ENCODE measurements at places on chromosomes 13 and 19.

- no peak for DNase-seq
Measured at GRCh38 chr19:45643927-45644771, 5.0 kb upstream of the EML2 start.

DNA sequence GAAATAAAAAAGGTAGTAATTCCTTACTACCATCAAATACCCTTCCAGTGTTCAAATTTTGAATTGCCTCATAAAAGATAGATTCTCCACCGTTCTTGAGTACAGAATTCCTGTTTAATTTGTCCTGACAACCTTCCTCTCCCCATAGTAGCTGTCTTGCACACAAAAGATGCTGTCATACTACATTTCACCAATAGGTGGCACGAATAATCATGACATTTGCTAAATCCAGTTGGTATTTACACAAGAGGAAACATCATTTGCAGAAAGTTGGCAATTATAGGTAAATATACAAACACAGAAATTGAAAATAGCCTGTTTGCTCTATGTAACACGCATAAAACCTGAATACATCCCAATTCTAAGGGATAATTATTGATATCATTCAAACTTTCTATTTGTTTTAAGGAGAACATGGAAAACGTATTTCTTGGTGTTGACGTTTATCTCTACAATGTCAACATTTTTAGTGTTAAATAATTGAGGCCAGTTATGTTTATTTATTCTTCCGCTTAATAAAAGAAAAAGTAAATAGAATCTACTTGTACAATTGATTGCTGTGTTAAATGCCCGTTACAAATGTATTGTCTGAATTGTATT lies 58.3 kb upstream of the CLDN10 start:
- no peak for DNase-seq

DNA sequence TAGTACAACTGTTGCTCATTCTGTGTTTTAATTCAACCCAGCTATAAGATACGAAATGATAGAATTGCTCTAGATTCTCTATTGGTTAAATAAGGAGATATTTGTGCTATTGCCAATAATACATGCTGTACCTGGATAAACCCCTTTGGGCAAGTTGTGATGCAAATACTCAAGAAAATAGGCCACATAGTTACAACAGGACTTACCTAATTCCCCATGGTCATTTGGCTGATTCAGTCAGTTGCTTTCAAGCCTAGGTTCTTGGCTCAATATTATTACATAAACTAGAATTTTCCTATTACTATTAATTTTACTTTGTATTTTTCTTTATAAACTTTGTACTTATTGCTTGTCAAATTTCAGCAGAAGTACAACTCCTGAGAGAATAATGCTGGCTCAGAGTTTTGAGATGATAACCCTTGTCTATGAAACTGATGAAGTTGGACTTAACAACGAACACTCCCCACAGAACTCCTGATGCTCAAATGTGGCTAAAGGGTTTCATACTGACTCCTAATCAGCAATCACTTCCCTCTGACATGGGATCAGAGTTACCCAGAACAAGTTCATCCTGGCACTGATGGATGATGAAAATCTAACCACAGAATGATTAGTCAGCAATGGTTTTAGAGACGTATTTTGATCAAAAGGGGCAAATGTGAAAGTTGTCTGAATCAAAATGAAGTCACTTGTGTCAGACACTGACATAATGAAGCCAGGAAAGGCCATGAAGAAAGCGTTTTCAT lies 221.1 kb downstream of the ITGBL1 start:
- no peak for DNase-seq

- no peak for DNase-seq
Measured at GRCh38 chr19:8239528-8240273, 30.5 kb downstream of the CERS4 start.

DNA sequence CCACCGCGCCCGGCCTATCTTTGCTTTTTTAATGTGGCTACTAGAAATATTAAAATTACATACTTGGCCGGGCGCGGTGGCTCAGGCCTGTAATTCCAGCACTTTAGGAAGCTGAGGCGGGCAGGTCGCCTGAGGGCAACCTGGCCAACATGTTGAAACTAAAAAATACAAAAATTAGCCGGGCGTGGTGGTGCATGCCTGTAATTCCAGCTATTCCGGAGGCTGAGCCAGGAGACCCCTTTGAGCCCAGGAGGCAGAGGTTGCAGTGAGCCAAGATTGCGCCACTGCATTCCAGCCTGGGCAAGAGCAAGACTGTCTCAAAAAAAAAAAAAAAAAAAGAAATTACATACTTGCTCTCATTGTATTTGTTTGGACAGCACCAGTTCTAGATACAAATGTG lies 34.8 kb upstream of the DPRX start:
- no peak for DNase-seq

- no peak for DNase-seq
Measured at GRCh38 chr19:2627319-2627829, 75.1 kb downstream of the GNG7 start.
